Activated CD4-positive, alpha-beta memory T cell treated with anti-CD3 and anti-CD28 coated beads, Interleukin-2, amount 10 ng/mL, durations not matched to agents 7 days and 5 days (primary cell): ENCODE measurements at places on chromosomes 5 and 9. TPM values are rescaled to one million over a fixed set of nuclear protein-coding genes. Genes with fewer than 3 reads are reported as not detected.

- no peak overlapping the region for H3K27ac ChIP-seq
- no peak overlapping the region for H3K4me3 ChIP-seq
- H3K27me3 ChIP-seq, result no peaks in the 10 kb centered on the region
- DNase-seq, result peak; percentile 9
- H3K36me3 ChIP-seq, result no peaks in the 10 kb centered on the region
- no peaks in the 10 kb centered on the region for H3K4me1 ChIP-seq
Measured at GRCh38 chr9:129285979-129286772, 108.1 kb upstream of the IER5L start.

GRCh38 chr9:112699230-112699629 lies 18.7 kb downstream of the INIP start:
- peaks cover 13% of the 10 kb centered on the region for H3K4me1 ChIP-seq
- no peak overlapping the region for H3K4me3 ChIP-seq
- peaks cover 34% of the 10 kb centered on the region for H3K36me3 ChIP-seq
- peak; percentile 39 for DNase-seq

- H3K4me1 ChIP-seq, result no peaks in the 10 kb centered on the region
- H3K27ac ChIP-seq, result no peak overlapping the region
- no peak for DNase-seq
- H3K27me3 ChIP-seq, result peaks cover 14% of the 10 kb centered on the region
- H3K36me3 ChIP-seq, result no peaks in the 10 kb centered on the region
Measured at GRCh38 chr5:159883522-159883950, 32.7 kb upstream of the ADRA1B start.

DNA sequence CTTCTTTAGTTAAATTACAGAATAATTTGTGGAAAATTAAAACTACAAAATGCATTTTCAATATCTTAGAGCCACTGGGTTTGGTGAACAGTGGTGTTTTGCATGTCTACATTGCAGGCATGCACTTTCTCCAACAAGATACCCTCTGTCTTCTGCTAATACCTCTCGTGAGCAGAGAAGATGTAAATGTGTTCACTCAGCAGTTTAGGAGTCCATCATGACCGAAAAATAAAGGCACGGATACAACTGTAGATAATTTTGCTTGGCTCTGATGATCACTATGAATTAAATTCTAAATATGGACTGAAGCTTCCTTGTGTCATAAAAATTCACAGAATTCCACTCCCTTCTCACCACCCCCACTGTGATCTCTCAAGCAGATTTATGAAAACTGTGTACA lies 313.8 kb downstream of the GLIS3 start:
- H3K27me3 ChIP-seq, result no peaks in the 10 kb centered on the region
- no peaks in the 10 kb centered on the region for H3K4me1 ChIP-seq
- no peak for DNase-seq
- no peaks in the 10 kb centered on the region for H3K36me3 ChIP-seq

GRCh38 chr5:120631611-120632010 lies 167.5 kb downstream of the PRR16 start:
- DNase-seq, result no peak
- H3K27me3 ChIP-seq, result no peaks in the 10 kb centered on the region
- no peak overlapping the region for H3K27ac ChIP-seq
- H3K4me3 ChIP-seq, result no peak overlapping the region
- no peaks in the 10 kb centered on the region for H3K36me3 ChIP-seq

- peaks cover 1% of the 10 kb centered on the region for H3K27me3 ChIP-seq
- H3K4me3 ChIP-seq, result no peak overlapping the region
- DNase-seq, result no peak
- H3K36me3 ChIP-seq, result no peaks in the 10 kb centered on the region
Measured at GRCh38 chr5:170360709-170361108, 28.5 kb downstream of the KCNMB1 start.

- peak overlapping the region; percentile 100 for H3K27ac ChIP-seq
- peaks cover 55% of the 10 kb centered on the region for H3K4me1 ChIP-seq
- H3K27me3 ChIP-seq, result peaks cover 8% of the 10 kb centered on the region
- peaks cover 19% of the 10 kb centered on the region for H3K36me3 ChIP-seq
Measured at GRCh38 chr9:2016408-2017330, 1.5 kb downstream of the SMARCA2 start.

The SLIT3 gene
- not detected for total RNA-seq

DNA sequence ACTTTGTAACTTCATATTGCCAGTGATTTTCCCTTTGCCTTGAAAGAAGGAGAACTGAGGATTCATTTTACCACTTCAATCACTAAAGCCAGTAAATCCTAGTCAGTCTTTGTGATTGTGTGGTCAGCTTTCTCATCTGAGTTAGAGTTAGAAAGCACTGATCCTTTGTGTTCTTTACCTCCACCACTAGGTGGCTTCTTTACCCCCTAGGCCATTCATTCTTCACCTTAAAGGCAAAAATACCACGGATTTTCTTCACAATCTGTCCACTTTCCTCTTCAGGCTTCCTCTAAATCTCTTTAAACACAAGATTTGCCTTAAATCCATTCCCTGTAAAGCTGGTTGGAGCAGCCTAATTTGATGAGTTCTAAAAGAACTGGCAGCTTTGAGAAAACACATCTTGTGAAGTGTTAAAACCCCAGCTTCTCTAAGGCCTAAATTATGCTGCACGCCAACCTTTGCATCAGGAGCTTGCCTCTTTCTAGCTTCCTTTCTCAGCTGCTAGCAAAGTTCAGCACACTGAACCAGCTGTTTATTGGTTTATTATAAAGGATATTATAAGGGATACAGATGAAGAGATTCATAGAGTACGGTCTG lies 20.4 kb downstream of the BDP1 start:
- peaks cover 32% of the 10 kb centered on the region for H3K36me3 ChIP-seq
- H3K27me3 ChIP-seq, result no peaks in the 10 kb centered on the region
- no peak for DNase-seq
- no peak overlapping the region for H3K27ac ChIP-seq
- no peak overlapping the region for H3K4me3 ChIP-seq

- DNase-seq, result no peak
- H3K27me3 ChIP-seq, result peaks cover 3% of the 10 kb centered on the region
- no peak overlapping the region for H3K27ac ChIP-seq
- H3K36me3 ChIP-seq, result no peaks in the 10 kb centered on the region
- H3K4me1 ChIP-seq, result peaks cover 13% of the 10 kb centered on the region
Measured at GRCh38 chr5:143922718-143923117, 110.8 kb downstream of the HMHB1 start.

- no peak for DNase-seq
- no peak overlapping the region for H3K27ac ChIP-seq
- H3K4me1 ChIP-seq, result no peaks in the 10 kb centered on the region
- peaks cover 18% of the 10 kb centered on the region for H3K27me3 ChIP-seq
- no peak overlapping the region for H3K4me3 ChIP-seq
Measured at GRCh38 chr5:1367149-1367548, 22.2 kb upstream of the CLPTM1L start.

The INSL6 gene
- total RNA-seq, result not detected

The FOXI1 gene
- not detected for total RNA-seq

DNA sequence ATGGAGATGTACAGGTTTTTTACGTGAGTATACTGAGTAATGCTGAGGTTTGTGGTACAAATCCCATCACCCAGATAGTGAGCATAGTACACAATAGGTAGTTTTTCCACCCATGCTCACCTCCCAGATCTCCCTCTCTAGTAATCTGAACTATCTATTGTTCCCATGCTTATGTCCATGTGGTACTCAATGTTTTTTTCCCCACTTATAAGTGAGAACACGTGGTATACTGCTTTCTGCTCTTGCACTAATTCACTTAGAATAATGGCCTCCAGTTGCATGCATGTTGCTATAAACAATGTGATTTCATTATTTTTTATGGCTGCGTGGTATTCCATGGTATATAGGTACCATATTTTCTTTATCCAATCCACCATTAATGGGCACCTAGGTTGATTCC lies 593.9 kb downstream of the ANXA1 start:
- no peak overlapping the region for H3K4me3 ChIP-seq
- no peak overlapping the region for H3K27ac ChIP-seq
- no peak for DNase-seq
- H3K27me3 ChIP-seq, result no peaks in the 10 kb centered on the region

The DRD1 gene
- not detected for total RNA-seq

DNA sequence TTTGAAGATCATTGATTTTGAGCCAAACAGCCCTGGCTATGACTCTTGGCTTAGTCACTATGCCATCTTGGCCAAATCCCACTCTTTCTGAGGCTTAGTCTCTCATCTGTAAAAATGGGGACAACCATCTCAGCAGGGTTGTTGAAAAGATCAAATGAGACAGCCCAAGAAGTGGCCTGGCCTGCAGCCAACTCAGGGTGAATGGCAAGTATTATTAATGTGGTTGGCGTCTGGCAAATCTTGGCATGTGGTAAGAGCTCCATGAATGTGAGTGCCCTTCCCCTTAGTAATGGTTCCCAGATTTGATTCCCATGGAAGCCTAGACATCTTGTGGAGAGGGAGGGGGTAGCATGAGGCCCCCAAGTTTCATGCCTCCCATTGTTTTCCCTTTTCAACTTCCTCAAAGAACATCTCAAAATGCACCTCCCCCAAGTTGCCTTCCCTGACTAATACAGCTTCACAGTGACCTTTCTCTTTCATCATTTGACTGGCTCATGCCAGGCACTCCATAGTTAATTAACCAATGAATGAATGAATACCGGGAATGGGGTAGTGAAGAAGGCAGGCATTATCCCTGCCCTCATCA lies 11.8 kb upstream of the TGFBI start:
- H3K27ac ChIP-seq, result no peak overlapping the region
- peaks cover 13% of the 10 kb centered on the region for H3K27me3 ChIP-seq
- no peak for DNase-seq

- no peaks in the 10 kb centered on the region for H3K36me3 ChIP-seq
- H3K4me1 ChIP-seq, result no peaks in the 10 kb centered on the region
- no peak for DNase-seq
Measured at GRCh38 chr9:125423964-125424363, 162.3 kb downstream of the GAPVD1 start.

DNA sequence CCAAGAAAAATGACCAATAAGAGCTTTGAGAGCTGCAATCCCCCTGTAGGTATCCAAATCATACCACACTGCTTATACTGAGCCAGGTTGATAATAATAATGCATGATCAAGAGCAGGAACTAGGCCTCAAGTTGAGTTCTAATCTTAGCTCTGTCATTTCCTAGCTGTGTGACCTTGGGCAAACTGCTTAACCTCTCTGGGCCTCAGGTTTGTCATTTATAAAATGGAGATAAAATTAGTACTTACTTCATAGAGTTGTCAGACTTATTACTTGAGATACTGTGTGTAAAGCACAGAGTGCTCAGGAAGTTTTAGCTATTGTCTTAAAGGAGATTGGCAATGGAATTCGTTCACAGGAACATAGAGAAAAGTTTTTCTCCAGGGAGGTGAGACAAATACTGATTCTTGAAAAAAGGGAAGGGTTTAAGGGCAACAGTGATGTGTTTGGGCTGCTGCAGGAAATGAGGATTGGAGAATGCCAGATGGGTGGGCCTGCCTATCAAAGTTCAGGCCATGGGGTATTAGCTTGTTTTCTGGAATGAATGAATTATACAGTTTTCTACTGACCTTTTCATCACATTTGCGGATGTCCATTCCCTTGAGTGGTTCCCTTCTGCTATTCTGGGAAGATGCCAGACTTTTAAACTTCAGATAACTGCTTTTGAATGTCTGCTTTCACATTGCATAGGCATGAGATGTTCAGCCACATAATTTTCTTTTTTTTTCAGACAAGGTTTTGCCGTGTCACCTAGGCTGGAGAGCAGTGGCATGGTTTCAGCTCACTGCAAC lies 10.2 kb upstream of the ATP6V0E1 start:
- H3K4me1 ChIP-seq, result no peaks in the 10 kb centered on the region
- H3K36me3 ChIP-seq, result peaks cover 15% of the 10 kb centered on the region
- DNase-seq, result no peak
- no peak overlapping the region for H3K27ac ChIP-seq

The ANXA2R gene
- 28.3 TPM for total RNA-seq

DNA sequence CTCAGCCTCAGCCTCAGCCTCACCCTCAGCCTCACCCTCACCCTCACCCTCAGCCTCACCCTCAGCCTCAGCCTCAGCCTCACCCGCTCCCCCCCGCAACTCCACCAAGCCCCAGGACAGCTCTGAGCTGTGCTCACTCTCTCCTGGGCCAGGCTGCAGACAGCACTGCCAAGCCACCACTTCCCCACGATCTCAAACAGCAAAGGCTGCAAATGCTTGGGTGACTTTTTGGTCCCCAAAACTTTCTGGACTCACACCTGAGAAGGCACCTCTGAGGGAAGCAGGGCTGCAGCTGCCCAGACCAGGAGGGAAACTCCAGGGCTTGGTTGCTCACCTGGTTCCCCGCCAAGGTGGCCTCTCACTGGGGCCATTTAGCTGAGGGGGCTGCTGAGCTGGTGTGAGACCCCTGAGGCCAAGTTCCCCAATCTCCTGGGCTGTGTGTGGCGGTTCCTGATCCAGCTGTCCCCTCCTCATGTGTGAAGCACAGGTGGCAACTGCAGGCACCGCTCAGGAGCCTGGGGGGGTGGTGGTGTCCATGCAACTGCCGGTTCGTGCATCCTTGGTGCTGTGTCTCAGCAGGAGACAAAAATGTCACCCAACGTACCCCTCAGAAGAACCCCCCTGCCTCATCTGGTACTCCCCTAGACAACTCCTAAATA lies 17.8 kb downstream of the MRPL36 start:
- peak overlapping the region; percentile 40 for H3K27ac ChIP-seq
- H3K4me1 ChIP-seq, result peaks cover 19% of the 10 kb centered on the region
- H3K27me3 ChIP-seq, result peaks cover 8% of the 10 kb centered on the region

DNA sequence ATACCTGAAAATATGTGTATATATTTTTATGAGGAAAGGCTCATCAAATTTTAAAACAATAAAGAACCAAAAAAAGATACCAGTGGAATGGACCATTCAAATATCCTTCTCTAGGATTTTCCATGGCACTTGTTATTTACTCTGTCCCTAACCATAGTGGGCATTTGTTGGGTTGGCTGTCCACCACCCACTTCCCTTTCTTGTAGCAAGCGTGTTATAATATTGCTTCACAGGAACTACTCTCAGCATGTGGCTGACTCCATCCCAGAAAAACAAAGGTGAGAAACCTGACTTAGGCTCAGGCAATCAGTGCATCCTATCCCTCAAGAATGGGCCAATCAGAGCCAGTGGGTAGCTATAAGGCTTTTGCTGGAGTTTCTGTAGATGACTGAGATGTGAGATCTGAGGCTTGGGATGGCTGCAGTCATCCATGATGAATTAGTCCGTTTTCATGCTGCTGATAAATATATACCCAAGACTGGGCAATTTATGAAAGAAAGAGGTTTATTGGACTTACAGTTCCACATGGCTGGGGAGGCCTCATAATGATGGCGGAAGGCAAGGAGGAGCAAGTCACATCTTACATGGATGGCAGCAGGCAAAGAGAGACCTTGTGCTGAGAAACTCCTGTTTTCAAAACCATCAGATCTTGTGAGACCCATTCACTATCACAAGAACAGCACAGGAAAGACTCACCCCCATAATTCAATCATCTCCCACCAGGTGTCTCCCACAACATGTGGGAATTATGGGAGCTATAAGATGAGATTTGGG lies 17.2 kb downstream of the C5orf63 start:
- no peak for DNase-seq
- H3K4me3 ChIP-seq, result no peak overlapping the region
- H3K36me3 ChIP-seq, result peaks cover 26% of the 10 kb centered on the region
- no peak overlapping the region for H3K27ac ChIP-seq

The KIF20A gene
- 50.7 TPM for total RNA-seq

DNA sequence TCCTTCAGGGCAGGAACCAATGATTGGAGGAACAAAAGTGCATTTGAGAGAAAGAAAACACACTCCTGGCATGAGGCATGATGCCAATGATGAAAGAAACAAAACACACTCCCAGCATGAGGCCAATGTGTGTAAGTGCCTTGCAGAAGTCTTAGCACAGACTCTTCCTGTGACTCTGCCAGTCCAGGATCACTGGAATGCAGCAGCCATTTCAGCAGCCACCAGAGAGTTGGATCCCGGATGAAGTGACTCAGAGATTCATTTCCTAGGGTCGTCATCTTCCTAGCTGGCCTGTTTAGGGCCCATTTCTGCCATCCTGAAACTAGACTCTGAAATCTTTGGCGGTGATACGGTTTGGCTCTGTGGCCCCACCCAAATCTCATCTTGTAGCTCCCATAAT lies 212.5 kb downstream of the CFAP90 start:
- no peak overlapping the region for H3K27ac ChIP-seq
- DNase-seq, result no peak
- H3K27me3 ChIP-seq, result no peaks in the 10 kb centered on the region
- H3K4me1 ChIP-seq, result no peaks in the 10 kb centered on the region
- no peak overlapping the region for H3K4me3 ChIP-seq
